Smooth muscle cell of the coronary artery (primary cell): ENCODE measurements at places on chromosomes 7 and 10. TPM values are rescaled to one million over a fixed set of nuclear protein-coding genes. Genes with fewer than 3 reads are reported as not detected.

The PRSS37 gene
- total RNA-seq, result not detected in 2 replicates

The SAMD8 gene
- total RNA-seq, result 17.3 and 25.3 TPM in 2 replicates

The HOXA11 gene
- not detected in 2 replicates for total RNA-seq

The ANTXRL gene
- total RNA-seq, result not detected in 2 replicates
